ENCODE measurements at places on chromosomes 2 and 18.

DNA sequence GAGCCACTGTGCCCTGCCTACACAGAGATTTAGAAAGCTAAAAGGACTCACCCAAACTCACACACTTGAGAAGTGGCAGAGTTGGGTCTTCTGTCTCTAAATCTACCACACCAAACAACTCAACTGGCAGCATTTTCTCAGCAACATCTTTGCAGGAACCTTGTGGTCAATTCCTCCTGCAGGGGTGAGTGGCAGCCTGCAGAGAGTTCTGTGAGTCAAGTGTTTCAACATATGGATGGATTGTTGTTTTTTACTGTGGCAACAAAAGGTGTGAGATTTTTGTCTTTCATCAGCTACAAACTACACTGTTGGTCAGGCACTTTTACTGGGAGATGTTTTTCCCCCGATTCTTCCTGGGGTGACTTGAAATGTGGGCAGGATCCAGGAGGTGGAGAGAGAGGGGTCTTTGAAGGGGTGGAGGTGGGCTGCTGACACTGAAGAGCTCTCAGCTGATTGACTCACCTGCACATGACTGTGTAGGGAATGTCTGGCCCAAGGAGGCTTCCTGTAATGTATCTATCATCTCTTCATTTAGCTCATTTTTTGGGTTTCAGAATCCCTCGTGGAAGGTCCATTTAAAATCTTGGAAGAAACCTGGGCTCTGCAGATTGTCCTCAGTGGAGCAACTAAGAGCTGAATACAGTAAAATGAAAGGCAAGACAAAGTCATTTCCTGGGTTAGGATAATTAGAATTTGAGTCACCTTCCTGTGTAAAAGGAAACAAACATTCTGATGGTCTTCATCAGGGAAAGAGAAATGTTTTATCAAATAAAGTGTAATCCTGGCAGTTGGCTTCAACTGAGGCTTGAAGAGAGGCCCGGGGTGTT, 98.6 kb downstream of the MSH2 start:
- no peak for DNase-seq

DNA sequence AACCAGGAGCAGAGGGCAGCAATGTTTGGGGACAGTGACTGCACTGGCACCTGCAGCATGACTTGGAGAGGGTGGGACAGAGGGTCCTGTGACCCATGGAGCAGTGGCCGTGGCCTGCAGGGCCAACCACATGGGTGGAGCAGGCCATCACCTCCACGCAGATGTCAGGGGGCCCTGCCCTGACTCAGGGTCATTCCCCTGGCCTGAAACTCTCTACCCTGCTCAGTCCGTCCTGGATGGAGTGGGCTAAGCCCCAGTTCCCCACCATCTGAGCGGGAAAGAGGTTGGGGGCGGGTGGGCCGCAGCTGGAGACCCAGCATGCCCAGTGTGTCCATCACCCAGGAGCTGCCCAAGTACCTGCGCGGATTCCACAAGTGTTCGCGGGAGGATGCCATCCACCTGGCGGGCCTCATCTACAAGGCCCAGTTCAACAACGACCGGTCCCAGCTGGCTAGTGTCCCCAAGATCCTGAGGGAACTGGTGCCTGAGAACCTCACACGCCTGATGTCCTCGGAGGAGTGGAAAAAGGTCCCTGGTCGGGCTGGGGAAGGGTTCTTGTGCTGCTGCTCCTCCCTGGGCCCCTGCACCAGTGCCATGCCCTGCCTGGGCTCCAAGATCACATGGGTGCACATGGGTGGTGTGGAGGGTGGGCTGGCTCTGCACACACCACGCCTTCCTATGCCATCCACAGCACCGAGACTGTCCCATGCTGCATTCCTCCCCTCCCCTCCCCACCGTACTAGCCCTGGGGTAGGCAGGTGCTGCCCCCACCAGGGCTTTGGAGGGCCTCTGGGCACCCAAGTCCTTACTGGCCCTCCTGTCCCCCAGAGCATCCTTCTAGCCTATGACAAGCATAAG, 10.3 kb upstream of the GPR17 start:
- no peak for DNase-seq

- peak; percentile 97 for DNase-seq
Observed at GRCh38 chr2:97645695-97646629, at the start of gene COX5B. Gene COX5B, plus strand, starts transcription at chr2:97646062. Its CDS starts 25 bp downstream, at chr2:97646087.

GRCh38 chr18:13048061-13048595, 57.0 kb downstream of the CEP192 start:
- DNase-seq = no peak

DNA sequence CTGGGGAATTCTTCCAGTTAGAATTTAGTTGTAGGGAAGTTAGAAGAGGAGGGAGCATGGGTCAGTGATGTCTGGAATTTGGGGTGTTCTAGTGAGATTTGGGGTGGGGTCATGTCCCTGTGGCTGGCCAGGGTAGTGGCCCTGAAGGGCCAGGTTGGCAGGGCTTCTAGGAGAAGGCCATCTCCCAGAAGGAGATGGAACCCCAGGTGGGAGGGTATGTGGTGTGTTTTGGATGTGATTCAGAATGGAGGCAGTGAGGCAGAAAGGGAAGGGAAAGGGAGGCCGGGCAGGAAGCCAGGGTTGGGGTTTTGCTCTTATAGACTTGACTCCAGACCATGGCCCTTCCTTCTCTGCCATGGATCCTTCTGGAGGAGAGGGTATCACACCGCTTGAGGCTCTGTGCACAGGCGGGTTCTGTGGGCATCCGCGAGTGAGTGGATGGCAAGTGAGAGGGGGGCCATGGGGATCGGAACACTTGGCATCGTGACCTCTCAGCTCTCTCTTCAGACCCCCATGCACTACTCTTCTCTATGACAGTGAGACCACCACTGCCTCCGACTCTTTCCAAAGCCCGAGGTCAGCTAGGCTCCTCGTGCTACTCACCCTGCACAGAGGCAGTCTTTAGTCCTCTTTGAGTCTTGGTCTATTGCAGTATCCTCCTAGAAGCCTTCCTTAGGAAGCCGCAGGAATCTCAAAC, 7.3 kb downstream of the GREB1 start:
- no peak for DNase-seq

DNA sequence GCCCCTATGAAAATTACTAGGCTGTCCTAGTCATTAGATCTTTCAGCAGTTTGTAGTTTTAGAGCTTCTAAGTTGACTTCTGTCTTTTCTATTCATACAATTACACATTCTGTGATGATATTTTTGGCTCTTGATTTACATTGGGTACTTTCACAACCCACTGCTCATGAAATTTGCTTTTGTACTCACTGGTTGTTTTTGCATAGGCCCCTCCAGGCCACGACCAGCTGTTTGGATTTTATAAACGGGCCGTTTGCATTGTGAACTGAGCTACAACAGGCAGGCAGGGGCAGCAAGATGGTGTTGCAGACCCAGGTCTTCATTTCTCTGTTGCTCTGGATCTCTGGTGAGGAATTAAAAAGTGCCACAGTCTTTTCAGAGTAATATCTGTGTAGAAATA, 193.8 kb downstream of the RPIA start:
- no peak for DNase-seq

DNA sequence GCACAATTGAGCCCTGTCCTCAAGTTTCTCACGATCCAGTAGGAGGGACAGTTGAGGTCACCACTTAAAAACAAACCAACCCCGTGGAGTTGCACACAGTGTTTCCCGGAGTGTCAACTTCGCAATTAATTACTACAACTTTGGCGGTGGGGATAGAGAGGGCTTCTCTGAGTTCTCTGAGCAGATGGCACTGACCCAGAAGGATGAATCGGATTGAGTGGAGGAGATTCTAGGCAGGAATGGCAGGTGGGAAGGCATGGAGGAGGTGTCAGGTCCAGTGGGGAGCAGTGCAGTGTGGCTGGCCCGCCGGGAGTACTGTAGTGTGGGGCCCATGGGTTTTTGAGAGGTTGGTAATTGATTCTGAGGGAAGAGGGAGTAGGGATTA, 12.0 kb downstream of the SIX3 start:
- DNase-seq = no peak

GRCh38 chr2:29923110-29923721, 1.8 kb upstream of the ALK start:
- DNase-seq = no peak

- DNase-seq = no peak
Observed at GRCh38 chr18:75203416-75204268, 5.3 kb downstream of the PTGR3 start.

DNA sequence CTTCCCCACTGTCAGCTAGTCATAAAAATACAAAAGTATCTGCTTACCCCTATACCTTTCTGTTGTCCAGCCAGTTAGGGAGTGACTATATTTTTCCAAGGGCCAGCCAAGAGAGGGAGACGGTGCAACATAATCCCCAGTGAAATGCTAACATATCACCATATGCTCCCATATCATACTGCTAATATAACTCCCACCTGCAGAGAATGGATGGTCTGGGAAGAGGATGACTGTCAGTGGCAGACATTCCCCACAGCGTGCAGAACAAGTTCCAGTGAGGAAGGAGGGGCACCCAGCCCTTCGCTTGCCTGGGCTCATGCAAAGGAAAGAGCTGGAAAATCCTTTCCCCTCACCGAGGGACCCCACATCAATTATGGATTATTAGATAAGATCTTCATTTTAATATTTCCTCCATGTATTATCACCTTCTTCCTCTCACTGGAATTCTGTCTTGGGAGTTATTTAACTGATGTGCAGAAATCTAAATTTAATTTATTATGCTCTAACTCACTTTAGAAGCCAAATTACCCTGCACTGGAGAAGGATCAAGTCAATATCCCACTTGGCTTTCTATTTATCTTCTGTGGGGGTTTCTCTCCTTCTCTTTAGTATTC, 135.6 kb downstream of the GALNT14 start:
- DNase-seq = no peak

- no peak for DNase-seq
Observed at GRCh38 chr2:1972948-1973347, 228.6 kb upstream of the PXDN start.

DNA sequence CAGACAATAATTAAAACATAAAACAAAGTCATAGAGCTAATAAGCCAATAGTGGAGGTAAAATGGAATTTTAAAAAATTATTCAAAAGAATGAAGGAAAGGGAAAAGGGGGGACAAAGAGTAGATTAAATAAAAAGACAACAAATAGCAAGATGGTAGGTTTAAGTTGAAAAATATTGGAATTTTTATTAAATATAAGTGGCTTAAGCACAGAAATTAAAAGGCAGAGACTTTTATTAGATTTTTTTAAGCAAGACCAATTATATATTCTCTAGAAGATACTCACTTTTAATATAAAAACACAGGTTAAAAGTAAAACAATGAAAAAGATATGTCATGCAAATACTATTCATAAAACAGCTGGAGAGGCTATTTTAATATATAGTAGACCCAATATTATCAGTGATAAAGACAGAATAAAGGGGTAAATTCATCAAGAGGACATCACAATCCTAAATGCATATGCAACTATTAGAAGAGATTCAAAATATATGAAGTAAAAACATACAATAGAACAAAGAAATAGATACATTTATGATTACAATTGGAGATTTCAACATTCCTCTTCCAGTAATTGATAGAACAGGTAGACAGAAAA, 98.7 kb downstream of the CYP26B1 start:
- DNase-seq = no peak

GRCh38 chr2:162888652-162889051, 50.1 kb upstream of the KCNH7 start:
- DNase-seq = no peak

- DNase-seq = no peak
Observed at GRCh38 chr18:5840547-5840946, 54.8 kb downstream of the TMEM200C start.

DNA sequence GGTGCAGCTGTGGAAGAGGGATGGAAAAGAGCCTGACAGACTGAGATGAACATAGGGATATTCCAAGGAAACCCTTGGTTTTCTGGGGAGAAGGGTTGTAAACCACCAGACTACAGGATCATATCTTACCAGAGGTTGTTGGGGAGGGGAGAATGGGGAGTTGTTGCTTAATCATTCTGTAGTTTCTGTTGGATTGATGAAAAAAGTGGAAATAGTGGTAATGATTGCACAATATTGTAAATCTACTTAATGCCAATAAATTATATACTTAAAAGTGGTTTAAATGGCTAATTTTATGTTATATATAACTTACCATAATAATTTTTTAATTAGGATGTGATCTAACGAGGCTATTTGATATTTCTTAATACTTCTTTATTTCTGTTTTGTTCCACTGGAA, 800.9 kb downstream of the BCL11A start:
- DNase-seq = no peak

GRCh38 chr2:170845343-170845742, 28.7 kb downstream of the GAD1 start:
- DNase-seq = no peak

GRCh38 chr2:43171789-43172188, 54.6 kb downstream of the ZFP36L2 start:
- no peak for DNase-seq

GRCh38 chr2:46521215-46521683, 41.9 kb downstream of the TMEM247 start:
- DNase-seq = no peak

DNA sequence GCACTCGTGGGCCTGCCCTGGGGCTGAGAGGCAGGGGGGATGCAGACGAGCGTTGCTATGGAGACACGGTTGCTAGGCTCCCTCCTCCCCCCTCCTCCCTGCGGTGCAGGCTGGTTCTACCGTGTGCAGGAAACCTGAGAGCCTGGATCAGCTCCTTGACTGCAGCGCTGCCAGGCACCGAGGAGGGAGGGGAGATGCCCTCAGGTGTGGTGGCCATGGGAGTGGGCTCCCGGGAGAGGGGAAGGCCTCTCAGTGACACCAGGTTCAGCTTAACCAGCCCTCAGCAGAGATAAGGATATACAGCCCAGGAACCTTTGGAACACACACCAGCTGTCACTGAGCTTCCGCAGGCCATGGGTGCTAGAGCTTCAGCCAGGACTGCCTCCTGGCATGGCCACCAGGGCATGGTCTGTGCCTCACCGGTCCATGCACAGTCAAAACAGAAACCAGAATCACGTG, 124.4 kb upstream of the PXDN start:
- no peak for DNase-seq

DNA sequence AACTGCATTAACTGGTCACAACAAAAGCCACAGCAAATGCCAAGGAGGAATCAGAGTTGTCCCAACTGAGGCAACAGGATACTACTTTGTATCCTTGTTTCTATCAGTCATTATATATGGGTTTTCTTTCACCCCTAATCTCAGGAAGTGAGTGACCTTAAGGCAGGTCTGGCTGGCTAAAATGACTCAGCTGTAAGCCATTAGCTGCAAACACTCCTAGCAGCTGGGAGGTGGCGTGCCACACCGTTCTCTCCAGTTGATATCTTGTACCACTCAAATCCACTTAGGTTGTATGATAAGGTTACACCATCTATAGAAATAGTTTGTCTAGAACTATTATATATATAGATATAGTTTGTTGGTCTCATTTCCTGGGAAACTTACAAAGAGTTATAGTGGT, 171.1 kb upstream of the MC4R start:
- DNase-seq = no peak

DNA sequence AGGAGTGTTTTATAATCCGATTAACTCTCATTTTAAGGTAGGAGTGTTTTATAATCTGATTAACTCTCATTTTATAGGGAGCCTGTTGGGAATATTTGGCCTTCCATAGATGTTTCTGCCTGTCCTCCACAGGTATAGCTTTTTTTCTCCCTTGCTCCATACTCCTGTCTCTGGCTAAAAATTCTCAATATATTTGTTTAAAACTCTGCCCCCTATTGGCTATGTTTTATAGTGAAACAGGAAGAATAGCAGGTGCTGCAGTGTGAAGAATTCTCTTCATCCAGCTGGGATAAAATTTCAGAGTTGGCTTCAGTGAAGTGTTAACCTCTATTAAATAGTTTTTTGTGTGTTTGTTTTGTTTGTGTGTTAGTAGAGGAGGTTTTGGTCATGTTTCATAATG, 1046.0 kb upstream of the TMEFF2 start:
- no peak for DNase-seq

- DNase-seq = no peak
Observed at GRCh38 chr2:240893363-240893844, 2.6 kb downstream of the MAB21L4 start.

- no peak for DNase-seq
Observed at GRCh38 chr18:48847807-48848486, 102.8 kb downstream of the SMAD7 start.
